ENCODE measurements at places on chromosomes 4 and X.
A peak's percentile ranks its signal among the peaks of the same experiment; 100 is the strongest.

DNA sequence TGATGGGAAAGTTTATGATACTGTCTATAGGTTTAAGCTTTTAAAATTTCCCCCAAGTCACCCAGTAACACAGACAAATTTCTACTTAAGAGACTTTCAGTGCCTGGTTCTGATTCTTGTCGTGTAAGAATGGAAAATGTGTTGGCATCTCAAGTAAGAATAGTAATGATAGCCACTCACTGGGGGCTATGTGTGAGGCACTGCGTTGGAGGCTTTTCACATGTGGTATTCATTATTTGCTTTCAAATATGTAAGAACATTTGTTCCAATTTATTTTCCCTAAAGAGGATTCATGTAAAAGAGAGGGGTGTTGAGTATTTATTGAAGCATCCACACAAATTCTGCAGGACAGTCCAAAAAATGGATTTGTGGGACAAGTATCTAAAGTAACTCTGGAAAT lies 143.6 kb downstream of the FNIP2 start:
- DNase-seq, result no peak

DNA sequence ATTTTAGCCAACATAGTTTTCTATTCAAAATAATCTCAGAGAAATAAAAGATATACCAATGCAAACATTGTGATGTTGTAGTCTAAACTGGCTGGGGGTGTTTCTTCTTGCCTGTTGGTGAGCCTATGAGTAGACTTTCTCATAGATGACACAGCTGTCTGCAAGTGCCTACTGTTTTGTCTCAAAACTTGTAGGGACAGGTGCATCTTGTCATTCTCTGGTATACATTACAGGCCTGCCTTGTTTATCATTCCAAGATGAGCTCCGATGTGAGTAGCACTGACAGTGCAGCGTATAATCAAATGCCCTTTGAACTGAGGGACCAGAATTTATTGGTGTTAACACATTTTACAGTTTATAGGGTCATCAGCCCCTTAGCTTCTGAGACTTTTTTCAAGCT lies 353.8 kb downstream of the PRDM5 start:
- DNase-seq, result no peak

DNA sequence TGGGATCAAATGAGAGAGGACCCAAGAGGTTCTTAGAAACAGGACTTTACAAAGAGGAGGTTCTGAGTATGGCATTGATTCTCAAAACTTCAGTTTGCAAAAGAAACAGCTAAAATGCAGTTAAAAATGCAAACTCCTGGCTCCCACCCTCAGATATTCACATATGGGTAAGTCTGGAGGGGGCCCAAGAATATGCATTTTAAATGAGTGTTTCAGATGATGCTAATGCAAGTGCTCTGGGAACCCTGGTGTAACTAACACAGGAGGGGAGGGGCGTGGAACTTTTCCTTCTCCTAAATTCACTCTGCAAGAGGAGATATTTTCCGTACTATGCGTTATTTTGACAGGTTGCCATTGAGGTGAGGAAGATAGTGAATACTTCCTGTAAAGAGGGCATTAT lies 168.2 kb downstream of the TENM3 start:
- no peak for DNase-seq

GRCh38 chrX:124086411-124086810 lies 124.9 kb downstream of the STAG2 start:
- DNase-seq, result no peak

- no peak for DNase-seq
Measured at GRCh38 chr4:142021181-142021580, 384.8 kb downstream of the IL15 start.

DNA sequence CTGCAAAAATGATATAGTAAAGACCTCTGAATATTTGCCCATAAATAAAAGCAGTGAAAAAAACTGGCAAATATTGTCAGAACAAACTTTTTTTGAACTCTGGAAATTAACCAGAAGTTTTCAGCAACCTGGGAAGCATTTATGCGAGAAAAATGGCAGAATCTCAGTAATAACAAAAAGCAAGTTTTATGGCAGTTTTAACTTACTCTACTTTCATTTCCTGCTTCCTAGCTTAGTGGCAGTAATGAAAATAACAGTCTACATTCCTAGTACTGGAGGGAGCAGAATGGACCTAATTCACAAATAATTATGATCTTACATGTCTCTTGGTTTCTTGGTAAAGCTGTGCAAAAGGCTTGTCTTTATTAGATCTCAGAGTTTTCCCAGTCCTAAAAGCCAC lies 460.1 kb downstream of the NAF1 start:
- no peak for DNase-seq

- DNase-seq, result peak; percentile 8
Measured at GRCh38 chrX:148741441-148741840, 241.0 kb downstream of the AFF2 start.

- no peak for DNase-seq
Measured at GRCh38 chrX:12984603-12985319, 9.9 kb downstream of the TMSB4X start.

- no peak for DNase-seq
Measured at GRCh38 chrX:63702556-63702955, 82.5 kb downstream of the ARHGEF9 start.

DNA sequence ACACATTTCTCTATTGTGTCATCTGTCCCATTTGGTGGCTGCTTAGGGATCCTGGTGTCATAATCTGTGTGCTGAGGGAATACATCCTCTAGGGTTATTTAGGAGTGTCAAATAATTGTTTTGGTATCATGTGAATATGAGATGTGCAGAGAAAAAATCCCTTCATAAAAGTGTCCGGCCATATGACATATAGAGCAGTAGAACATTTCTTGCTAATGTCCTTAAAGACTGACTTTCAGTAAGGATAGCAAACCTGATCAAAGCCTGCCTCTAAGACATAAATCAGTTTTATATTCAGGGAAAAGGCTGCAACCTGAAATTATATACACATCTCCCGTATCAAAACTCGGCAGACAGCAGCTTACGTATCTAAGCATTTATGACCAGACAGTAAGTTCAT lies 211.6 kb downstream of the ADAM29 start:
- no peak for DNase-seq

DNA sequence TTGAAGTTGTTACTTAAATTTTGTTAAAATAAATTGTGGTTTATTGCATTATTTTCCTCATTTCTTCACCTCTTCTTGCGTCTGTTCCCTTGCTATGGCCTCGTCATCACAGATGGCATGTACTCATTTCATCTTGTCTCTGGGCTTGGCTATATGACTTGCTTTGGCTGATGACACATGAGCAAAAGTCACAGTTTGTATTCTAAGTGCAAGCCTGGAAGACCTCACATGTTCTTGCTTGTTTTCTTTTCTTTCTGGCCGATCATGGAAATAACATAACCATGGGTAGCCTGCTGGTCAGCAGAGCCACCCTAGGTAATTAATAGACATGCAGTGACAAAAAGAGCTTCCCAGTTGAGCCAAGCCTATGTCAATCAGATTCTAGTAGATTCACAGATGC lies 527.9 kb downstream of the SPRY1 start:
- DNase-seq, result no peak

DNA sequence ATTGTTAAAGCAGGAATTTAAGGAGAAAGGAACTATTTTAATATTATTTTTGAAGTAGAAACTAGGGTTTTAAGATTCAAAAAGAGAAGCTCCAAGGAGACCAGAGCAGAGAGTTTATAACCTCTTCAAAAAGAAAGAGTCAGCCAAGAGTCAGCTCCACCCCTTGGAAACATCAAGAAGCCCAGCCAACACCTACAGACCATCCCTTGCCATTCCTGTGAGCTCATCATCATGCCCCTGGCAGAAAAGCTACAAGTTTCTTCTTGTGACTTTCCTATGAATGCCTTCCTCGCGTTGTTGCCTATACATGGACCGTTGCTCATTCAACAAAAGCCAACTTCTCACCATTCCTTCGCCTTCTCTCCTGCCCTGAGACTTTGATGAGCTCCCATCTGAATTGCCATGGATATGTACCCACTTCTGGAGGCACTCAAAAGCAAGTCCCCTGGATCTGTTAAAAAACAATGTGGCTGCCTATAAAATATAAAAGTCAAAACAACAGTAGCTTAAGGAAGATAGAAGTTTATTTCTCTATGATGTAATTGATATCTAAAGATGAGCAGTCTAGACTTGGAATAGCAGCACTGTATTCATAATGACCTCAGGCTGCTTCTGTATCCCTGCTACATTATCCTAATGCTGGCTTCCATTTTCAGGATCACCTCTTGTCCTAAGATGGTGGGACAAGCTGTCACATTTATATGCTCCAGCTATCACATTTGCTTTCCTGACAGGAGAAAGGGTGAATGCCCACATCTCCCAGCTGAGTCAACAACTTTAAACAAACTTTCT lies 20.3 kb downstream of the PLRG1 start:
- no peak for DNase-seq

DNA sequence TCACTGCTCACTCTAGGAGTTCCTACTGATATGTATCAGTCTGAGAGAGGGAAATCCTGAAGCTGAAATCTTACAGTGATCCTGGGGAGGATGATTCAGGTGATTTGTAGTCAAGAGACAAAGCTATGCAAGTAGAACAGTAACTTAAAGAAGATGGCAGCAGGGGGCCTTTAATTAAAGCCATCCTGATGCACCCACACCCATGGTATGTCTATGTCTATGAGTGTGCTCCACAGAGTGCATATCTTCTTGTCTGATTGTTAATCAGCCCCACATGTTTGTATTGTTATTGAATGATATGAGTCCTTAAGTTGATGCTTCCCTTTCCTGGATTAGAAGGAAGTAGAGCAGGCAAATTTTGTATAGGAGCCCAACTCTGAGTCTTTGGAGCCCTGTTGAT lies 78.8 kb downstream of the NHS start:
- DNase-seq, result no peak

DNA sequence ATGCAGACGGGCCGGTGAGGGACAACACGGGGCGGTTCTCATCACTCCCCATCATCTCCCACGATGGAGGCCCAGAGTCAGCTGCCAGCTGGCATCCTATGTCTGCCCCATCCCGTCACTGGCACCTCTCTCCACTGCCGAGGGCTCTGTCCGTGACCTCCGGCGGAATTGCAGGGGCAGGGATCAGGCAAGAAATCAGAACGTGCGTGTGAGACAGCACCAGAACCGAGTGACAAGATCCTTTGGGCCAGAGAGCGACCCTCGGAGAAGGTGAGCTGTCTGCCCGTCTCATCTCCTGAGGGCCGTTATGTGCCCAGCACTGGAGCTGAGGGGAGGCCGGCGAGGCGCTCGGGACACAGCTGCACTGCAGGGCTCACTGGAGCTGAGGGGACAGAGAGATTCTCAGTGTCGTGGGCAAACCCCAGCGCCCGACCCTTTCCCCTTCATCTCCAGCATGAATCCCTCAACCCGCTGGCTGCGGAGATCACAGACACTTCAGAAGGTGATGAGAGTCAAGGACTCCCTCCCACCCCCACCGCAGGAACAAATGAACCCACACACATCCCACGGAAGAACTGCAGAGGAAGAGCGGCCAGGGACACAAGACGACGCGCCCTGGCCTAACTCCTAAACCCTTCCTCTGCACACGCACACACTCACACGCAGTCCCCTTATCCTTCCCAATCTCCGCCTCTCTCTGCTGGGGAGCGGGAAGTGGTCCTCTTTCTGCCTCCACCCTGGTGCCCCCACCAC lies 128.7 kb downstream of the AFAP1 start:
- DNase-seq, result no peak

GRCh38 chr4:11954093-11954492 lies 525.4 kb upstream of the HS3ST1 start:
- peak; percentile 71 for DNase-seq
